ENCODE measurements at places on chromosomes 2 and 18. TPM values are rescaled to one million over a fixed set of nuclear protein-coding genes. Genes with fewer than 3 reads are reported as not detected.

DNA sequence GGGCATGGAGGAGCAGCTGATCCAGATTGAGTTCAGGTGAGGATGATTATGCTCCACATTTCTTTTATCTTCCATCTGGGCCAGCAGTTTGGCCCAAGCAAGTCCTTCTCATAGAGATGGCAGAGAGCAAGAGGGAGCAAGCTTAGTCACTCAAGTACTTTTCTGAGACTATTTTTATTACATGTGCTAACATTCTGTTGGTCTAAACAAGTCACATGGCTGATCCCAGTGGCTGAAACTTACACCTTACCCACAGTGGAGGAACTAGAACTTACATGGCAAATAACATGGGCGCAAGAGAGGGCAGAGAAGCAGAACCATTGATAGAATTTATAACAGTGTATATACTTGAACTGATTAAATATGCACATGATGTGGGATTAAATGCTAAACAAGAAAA is 105.7 kb downstream of the KYNU start:
- DNase-seq = no peak

HTR2B gene
- 0.51 TPM for total RNA-seq

DNA sequence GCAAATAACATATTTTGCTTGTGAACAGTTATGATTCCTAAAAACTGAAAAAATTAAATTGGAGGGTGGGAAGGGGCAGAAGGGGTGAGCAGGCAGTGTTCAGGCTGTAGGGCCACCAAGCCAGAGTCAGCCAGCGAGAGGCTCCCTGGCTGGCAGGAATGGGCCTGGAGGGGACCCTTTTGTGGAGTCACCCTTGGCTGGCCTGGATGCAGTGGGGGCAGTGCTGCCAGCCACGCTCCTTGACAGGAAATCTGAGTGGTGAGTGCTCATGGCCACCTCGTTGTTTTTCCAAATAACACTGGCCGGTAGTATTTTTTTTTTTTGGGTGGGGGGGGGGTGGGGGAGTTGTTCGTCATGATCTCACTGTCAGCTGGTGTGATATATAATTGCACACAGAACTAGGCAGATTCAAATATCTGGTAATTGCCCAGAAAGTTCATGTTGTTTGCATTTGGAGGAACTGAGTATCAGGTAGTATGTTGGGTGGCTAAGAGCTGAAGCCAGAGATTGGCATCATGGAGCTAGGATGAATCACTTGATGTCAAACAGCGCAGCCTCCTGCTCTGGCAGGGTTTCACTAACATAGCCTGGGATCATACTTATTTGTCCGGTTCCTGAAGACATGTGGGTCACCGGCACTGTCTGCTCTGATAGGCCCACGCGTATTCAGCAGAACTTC is 160.0 kb downstream of the PTGR3 start:
- no peak for DNase-seq

DNA sequence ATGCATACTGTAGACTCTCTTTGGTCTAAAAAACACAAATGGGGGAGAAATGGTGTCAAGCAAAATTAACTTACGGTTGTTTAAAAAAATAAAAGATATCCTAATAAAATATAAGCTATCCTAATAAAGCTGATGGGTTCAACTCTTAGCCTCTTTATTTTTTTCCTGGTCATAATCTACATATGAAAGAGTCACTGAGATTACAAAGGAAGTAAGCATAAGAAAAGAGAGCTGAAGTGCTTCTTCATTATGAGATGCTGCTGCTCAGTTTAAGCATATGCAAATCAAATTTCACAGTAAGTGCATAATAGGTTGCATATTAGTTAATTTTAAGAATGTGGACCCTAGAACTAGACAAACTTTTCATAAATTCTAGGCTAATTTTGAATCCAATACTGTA is 59.9 kb upstream of the DNER start:
- DNase-seq = no peak

TWIST2 gene
- total RNA-seq = not detected

RAPGEF4 gene
- 3.3 TPM for total RNA-seq

TMEM163 gene
- not detected for total RNA-seq

- DNase-seq = no peak
Observed at GRCh38 chr2:109454765-109455394, 158.9 kb downstream of the SEPTIN10 start.

SCN3A gene
- 0.24 TPM for total RNA-seq

GRCh38 chr2:127429844-127430425 is 11.7 kb downstream of the PROC start:
- no peak for DNase-seq

GKN2 gene
- not detected for total RNA-seq

FASTKD1 gene
- 14.0 TPM for total RNA-seq

- no peak for DNase-seq
Observed at GRCh38 chr2:136133586-136133985, 15.6 kb upstream of the CXCR4 start.

DNA sequence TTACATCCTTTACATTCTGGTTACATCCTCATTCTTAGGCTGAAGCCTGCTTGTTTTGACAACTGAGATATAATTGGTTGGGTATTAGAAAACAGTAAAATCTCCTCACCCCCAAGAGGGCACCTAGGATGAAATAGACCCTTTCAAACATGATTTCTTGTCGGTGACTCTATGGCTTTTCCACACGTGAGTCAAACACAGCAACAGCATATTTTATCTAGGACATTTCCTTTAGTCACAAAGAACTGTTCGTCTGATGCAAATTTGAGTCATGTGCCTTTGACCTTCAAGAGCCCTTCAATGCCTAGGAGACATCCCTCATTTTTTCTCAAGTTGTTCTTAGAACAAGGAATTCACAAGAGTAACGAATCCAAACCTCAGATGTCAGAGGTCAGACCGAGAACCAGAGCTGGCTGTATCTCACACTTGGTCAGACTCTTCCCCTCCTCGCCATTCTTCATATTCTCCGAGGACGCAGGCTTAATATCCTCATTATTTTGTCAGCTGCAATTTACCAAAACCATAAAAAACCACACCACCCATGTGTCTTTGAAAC is 60.5 kb upstream of the ALKAL2 start:
- DNase-seq = no peak

EHD3 gene
- 8.6 TPM for total RNA-seq

GRCh38 chr18:79658366-79658765 is 21.2 kb upstream of the CTDP1 start:
- no peak for DNase-seq

SH2D6 gene
- total RNA-seq = 0.44 TPM

- no peak for DNase-seq
Observed at GRCh38 chr2:33342171-33342570, 134.3 kb upstream of the RASGRP3 start.

HNMT gene
- total RNA-seq = 4.9 TPM

GRCh38 chr2:71129902-71130151 is 202 bp downstream of the MCEE start:
- DNase-seq = peak; percentile 78

DNA sequence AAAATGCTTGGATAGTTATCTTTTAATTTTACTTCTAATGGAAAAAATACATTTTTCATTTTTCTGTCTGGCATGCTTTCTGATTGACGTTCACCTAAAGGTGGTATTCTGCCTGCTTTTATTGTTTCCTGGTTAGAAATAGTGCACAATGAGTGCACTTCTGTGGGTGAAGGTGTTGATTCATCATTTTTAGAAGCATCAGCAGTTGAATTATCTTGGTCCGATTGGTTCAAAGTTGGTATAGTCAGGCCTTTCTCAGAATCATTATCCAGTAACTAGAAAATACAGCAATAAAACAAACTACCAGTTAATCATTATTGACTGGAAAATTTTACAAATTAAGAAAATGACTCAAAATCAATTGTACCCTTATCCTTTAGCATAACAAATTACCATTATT is 84.5 kb downstream of the STRADB start:
- DNase-seq = no peak

SCYGR6 gene
- not detected for total RNA-seq

GRCh38 chr2:55061523-55062344 is 11.5 kb upstream of the RTN4 start:
- no peak for DNase-seq

KIAA2012 gene
- not detected for total RNA-seq

MTCL1 gene
- total RNA-seq = 55.4 TPM

DNA sequence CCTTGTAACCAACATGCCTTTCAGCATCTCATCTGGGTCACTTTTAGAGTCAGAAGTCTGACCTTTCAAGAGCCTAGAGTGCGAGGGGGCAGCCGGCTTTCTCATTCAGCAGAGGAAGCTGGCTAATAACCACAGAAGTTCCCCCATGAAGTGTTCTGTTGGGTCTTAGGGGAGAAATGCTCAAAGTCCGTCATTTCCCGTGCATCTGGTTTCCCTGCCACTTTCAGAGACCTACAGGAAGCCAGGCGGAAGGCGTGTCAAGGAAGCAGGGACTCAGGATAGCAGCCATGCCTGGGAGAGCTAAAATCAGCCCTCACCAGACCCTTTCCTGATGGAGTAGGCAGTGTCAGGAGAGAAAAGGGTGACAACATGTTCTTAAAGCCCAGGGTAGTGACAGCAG is 301.8 kb upstream of the ID2 start:
- no peak for DNase-seq

DNA sequence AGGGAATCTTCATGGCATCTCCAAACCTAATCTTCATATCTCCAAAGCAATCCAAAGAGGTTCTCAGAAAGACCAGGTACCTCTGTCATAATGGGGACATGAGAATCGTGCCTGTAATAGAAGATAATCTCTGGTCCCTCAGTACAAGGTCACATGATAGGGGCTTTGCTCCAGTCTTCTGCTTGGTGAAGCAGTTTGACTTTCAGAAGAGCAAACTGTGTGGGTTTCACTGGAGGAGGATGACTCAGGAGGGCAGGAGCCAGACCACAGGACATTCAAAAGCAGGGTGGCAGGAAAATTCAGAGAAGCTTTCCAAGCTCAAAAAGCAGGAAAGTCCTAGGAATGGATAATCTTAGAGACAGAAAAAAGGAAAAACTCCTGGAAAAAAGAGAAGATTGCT is 10.6 kb upstream of the PAX3 start:
- DNase-seq = no peak

DNA sequence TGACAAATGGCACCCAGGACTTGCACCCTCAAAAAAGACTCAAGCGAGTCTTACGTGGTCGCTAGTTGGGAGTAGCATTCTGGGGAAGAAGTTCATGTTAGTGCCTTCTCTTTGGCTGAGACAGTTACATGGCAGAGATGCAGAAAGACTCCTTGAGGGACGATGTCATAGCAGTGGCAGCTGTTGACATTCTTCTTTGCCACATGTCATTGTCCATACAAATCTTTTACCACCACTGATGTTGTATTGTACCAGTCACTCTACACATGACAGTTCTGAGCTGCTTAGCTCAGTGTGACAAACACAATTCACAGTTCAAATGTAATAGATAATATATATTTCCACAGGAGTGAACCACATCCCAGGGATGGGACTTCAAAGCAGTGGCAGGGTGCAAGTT is 197.1 kb downstream of the TCF4 start:
- DNase-seq = no peak

- DNase-seq = no peak
Observed at GRCh38 chr2:99348173-99348572, 11.0 kb downstream of the EIF5B start.

- DNase-seq = no peak
Observed at GRCh38 chr2:252001-252602, 11.7 kb downstream of the SH3YL1 start.

DNA sequence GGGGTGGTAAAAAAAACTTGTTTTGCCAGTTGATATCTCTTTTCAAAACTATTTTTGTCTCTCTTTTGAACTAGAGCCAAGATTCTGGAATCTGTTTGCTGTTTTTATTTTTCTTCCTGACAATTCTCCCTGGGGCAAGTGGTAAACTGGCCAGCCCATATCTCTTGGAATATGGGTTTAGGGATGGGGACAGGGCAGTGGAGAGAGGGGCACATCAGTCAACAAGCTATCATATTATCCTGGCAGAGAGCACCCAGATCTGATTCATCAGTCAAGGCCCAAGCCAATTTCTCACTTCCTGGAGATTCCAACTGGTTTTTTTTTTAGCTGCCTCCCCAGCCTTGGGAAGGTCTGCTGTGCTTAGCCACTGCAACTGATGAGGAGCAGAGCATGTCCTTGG is 52.3 kb downstream of the ARHGAP28 start:
- no peak for DNase-seq

GRCh38 chr2:119082821-119083400 is 75.6 kb downstream of the C1QL2 start:
- no peak for DNase-seq

KCNIP3 gene
- total RNA-seq = 1.0 TPM

CCDC148 gene
- total RNA-seq = 7.2 TPM

TMEM178A gene
- 0.24 TPM for total RNA-seq

DNA sequence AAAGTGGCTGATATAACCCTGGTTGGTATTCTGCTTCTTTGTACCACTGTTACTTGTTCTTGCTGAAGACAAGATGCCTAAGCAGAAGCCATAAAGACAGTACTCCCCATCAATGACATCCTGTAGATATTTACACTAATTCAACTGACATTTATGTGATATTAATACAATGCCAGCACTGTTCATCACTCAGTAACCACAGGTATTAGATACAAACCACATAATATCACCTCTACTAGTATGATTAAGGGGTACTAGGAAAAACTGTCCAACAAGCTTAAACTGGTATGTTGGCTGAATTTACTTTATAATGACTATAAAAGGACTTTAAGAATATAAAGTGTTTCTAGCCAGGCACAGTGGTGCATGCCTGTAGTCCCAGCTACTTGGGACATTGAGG is 65.8 kb downstream of the RTN4 start:
- no peak for DNase-seq

DNA sequence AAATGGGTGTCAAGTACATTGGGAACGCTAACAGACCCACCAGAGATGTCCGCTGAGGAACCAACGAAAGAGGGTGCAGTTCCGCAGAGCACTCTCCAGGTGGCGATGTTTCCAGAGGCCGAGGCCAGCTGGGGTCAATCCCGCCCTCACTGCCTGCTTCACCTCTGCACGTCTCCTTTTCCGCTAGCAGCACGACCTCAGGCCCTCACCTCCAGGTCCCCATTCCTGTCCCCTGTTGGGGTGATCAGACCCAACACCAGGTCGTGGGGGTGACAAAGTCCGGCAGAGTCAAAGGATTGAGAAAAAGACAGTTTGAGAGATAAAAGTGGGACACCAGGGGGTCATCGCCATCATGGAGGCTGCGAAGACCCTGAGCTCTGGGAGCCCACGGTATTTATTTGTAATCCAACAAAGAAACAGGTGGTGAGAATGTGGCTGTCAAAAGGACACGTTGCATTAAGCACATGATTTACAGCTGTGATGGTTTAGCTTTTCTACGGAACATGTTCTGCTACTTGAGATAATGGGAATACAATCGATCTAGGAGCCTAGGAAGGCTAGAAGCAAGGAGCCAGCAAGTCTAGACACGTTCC is 27.3 kb downstream of the ZAP70 start:
- DNase-seq = peak; percentile 16

- DNase-seq = no peak
Observed at GRCh38 chr2:236210536-236210935, 42.4 kb upstream of the GBX2 start.

DNA sequence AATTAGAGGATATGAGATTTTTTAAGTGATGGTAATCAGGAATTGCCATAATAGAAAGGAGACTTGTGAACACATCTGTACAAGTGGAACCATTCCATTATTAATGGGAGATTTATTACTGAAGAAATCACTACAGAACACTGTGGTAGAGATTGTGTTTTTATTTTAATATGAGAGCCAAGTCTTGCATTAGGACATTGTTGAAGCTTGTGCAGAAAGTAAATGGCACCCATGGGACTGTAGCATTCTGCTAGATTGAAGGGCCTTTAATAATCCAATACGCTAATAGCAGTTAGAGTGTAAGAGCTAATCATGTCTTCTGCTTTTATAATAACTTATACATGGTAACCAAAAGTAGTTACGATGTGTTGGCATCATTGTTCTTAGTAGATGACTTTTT is 83.6 kb downstream of the VRK2 start:
- no peak for DNase-seq

CTAGE1 gene
- not detected for total RNA-seq

Data from Caki2 (cell line).